ENCODE measurements at places on chromosomes 1 and 21.

DNA sequence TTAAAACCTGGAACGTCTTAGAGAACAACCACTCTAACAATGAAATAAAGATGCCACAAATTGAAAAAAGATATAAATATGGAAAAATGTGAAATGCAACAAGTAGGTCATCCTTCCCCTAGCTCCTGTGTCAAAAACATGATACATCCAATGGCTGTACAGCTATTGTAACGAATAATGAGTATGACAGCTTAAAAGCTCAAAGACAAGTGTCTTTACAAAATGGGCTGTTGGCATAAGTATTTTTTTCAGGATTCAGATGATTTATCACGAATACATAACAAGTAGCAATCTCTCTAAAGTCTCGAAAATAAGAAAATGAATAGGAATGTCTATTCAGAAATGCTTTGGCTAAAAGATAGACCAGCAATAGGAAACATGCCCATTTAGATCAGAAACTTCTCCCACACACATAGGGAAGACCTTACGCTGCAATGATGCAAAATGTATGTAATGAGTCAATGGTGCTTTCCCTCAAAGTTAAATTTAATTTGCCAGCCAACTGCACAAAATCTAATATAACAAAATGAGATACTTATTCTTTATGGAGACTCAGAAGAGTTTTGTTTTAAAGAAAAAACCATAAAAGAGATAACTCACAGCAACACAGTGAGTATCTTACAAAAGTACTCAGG lies 8.3 kb downstream of the TGFBR3 start:
- DNase-seq: no peak

DNA sequence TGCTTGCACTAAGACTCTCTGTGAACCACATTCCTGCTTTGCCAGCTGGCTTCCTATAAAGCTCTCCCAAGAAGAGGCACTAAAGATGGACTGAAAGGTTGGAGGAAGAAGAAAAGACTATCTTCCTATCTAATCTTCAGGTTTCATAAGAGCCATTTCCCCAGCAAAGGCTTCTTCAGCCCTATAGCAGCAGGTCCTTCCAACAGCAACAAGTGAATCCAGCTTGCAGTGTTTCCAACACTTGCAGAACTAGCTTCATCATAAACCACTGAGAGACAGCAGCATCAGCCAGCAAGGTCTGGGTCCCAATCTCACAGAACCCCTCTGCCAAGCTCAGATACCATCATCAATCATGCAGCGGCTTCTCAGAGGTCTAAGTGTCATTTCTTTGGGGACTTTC lies 28.1 kb downstream of the FOXJ3 start:
- no peak for DNase-seq

- DNase-seq: no peak
Observed at GRCh38 chr1:222171005-222171404, 376.9 kb downstream of the HHIPL2 start.

GRCh38 chr1:153312570-153313186 lies at the start of gene PGLYRP3:
Gene PGLYRP3, minus strand, starts transcription at chr1:153312952. Its CDS starts 2,287 bp downstream, at chr1:153310665.
- no peak for DNase-seq

DNA sequence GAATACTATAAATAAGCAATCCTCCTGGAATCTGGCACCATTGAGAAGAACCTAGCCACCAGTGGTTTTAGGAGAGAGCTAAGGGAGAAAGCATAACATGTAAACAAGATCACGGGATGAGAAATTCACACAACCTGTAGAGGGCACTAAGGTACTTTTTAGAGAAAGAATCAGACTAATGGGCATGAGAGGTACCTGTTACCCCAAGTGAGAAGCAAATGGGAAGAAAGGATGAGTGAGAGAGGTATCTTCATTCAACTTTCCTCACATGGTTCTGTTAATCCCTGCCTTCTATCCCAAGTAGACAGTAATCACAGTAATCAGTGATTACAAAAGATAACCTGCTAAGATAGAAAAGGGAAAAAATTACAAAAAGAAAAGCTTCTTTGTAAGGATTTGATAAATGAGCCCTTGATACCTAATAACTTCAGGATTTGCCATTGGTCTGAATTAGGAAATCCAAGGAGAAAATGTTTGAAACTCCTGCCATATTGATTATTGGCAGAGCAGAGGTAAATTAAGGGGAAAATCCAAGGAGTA lies 251.1 kb upstream of the ADGRL2 start:
- DNase-seq: no peak

- DNase-seq: no peak
Observed at GRCh38 chr1:213984387-213985208, 3.2 kb upstream of the PROX1 start.

DNA sequence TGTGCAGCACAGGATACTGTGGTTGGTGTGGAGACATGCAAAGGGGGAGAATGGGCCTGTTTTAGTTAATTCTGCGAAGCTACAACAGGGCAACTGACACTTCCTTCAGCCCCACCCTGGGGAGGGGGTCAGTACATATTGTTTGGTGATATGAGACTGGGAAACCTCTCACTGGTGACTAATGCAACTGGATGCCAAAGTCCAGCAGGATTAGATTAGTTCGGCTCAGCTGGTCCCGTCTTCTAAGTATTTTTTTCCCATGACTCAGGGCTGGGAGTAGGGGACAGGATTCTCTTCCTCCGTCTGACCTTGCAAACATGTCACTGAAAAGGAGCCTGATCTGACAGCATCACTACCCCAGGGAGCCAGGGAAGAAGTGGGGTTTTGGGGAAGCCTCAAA lies 43.0 kb downstream of the PLXNA2 start:
- no peak for DNase-seq

DNA sequence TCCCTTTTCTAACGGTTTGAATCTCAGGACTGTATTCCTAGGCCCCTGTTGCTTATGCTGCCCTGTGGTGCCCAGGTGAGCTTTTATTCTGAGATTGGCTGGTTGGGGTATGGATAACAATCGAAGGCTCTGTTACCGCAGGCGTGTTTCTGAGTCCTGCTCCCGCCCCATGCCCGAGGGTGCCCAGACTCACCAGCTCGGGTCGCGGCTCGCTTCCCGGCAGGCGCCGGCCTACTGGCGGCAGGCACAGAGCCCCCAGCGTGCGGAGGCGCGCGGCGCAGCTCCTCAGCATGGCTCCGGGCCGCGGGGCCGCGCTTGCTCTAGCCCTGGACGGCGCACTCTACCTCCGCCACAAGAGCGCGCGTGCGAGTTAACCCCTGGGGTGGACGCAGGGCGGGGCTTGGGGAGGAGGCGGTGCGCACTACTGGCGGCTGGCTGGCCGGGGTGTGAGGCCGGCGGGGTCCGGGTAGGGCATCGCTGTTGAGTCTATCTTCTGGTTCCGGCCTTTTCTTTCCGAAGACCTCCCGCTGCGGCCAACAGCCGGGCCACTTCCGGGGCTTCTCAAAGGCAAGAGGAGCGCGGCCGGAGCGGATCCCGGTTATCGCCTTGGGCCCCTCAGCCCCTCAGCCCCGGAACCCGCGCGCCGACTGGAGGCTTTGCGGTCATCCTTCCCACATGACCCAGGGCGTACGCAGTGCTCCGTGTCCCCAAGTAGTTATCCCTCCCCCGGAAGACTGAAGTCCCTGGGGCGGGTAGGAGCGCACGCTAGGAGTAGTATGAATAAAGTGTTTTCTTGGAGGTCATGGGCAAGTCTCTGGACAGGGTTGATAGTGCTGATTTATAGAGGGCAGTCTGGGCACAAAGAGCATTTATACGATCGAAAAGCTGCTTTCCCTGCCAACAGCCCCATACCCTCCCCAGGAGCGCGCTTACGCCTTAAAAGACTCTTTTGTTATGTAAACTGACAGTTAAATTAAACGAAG lies at the start of gene THEM4:
Gene THEM4, minus strand, starts transcription at position 345 of the 983 bp plus-strand sequence. Its CDS starts 53 bp downstream, at position 292.
- DNase-seq: peak; percentile 91

- DNase-seq: no peak
Observed at GRCh38 chr1:111639602-111640198, 20.1 kb downstream of the RAP1A start.

DNA sequence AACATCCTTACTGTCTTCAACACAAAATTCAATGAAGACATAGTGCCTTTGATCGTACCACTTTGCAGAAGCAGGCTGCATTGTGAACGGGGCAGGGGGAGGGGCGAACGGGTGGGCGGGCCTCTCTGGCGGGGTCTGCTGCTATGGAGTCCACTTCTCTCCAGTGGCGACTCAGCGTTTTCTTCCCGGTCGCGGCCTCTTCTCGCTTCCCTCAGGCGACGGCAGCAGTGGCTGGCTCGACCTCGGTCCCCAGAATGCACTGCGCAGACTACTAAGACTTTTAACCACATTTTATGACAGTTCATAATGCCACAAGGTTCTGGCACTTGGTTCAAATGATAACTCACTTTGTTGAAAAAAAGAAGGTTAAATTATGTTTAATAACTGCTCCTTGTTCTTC lies 21.2 kb downstream of the GBP2 start:
- DNase-seq: no peak

DNA sequence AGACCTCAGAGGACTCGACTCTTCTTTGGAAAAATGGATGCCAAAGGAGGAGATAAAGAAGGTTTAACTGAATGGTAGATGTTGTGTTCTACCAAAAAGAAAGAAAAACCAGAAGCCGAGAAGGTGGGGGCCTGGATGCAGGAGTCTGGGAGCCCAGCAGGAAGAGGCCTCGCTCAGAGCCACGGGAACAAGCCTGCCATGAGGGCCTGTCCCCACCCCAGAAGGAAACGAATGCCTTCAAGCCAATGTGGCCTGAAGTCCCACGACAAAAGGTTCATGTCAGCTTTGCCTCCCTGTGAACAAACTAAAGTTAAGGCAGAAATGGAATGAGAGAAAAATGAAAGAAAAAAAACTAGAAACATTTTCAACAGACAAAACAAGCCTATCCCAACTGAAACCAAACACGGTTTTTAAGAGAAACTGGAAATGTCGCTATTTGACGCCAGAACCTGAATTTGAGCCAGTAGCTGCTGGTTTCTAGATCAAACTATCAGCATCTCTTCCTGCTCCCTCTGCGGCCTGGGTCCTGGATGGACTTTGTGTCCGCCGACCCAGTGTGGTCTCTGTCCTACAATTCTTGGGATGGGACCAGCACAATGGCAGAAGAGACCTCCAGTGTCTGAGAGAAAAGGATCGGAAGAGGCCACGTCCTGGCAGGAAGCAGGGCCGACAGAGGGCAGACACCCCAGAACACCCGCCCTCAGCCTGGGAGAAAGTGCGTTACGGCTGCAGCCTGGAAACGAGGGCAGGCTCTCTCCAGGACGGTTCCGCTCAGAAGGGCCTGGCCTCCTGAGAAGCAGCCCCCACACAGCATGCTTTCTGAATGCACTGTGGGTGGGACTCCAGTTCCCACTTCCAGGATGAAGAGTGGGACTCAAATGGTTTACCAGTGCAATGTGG lies 35.2 kb downstream of the SLC45A1 start:
- no peak for DNase-seq

- DNase-seq: no peak
Observed at GRCh38 chr1:44700573-44700972, 26.1 kb downstream of the ARMH1 start.

DNA sequence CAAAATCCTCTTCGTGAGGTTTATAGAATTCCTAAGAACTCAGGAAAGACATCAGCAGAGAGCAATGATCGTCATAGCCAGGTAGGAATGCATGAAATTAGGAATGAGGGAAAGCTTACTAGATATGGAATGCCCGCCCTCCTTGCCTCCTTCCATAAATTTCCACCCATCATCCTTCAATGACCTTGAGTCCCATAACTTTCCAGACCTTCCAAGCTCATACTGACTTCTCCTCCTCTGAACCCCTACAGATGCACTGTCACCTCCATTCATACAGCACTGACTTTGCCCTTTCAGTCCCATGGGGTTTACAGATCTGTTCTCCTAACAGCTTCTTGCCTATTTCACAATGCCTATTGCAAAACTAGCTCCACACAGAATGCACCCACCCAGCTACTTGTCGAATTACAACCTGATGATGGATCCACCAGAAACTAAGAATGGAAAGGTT lies 23.8 kb upstream of the PPP1R15B start:
- no peak for DNase-seq

GRCh38 chr1:57479471-57479870 lies 55.6 kb upstream of the DAB1 start:
- DNase-seq: no peak

All from CD4-positive, alpha-beta T cell treated with Interleukin-15 for 4 hours (primary cell).